ENCODE measurements at places on chromosomes 12 and 14. TPM values are rescaled to one million over a fixed set of nuclear protein-coding genes. Genes with fewer than 3 reads are reported as not detected.

DNA sequence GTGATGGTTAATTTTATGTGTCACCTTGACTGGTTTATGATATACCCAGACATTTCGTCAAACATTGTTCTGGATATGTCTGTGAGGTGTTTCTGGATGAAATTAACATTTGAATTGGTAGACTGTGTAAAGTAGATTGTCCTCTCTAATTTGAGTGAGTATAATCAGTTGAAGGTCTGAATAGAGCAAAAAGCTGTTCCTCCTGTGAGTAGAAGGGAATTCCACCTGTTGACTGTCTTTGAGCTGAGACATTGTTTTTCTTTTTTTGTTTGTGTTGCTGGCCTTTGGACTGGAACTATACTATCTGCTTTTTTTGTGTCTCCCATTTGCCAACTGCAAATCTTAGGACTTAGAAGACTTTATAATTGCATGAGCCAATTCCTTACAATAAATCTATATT, 920.9 kb upstream of the LRFN5 start:
- DNase-seq = no peak

GRCh38 chr14:22821193-22822015, 6.2 kb upstream of the SLC7A7 start:
- DNase-seq = no peak

- no peak for DNase-seq
Observed at GRCh38 chr14:83314764-83315163, 1781.1 kb upstream of the SEL1L start.

- DNase-seq = no peak
Observed at GRCh38 chr12:108888031-108888430, 8.1 kb downstream of the DAO start.

GRCh38 chr12:6884539-6884938, 11.4 kb upstream of the SPSB2 start:
- no peak for DNase-seq

- no peak for DNase-seq
Observed at GRCh38 chr14:61331992-61332657, 10.7 kb downstream of the PRKCH start.

GRCh38 chr12:69397978-69398377, 38.4 kb downstream of the YEATS4 start:
- DNase-seq = no peak

DNA sequence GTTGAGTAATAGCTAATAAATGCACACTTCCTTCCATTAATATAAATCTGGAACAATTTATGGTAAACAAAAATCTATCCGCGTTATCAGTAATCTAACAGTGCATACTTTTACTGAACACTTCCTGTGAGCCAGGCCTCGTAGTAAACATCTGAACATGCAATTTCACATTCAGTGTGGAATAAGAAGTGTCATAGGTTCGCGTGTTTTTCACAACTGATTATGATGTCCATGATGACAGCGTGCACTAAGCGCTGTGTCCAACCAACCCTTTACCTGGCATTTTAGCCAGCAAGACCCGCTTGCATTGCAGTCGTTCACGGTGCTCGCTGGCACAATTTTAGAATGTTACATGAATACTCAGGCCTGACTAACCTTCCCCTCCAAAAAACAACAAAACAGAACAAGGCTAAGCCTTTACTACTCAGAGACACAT, 2.1 kb downstream of the PNMA1 start:
- DNase-seq = no peak

DNA sequence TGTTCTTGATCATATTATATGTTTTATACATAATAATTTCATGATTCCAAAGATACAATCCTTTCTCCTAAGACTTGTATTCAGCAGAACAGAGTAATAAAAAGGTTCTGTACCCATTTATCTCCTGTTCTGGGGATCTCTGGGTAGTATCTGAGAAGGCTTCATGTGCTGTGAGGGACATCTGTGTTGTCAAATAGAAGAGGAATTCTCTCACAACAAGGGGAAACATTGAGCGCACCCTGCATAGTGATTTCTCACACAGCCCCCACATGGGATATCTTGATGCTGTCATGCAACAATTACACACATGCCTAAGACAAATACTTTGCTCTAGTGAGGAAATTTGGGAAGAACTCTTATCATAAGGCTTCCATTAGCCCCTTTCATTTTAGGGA, 101.8 kb upstream of the ATF1 start:
- DNase-seq = no peak

GRCh38 chr12:104863296-104863948, 94.7 kb downstream of the SLC41A2 start:
- no peak for DNase-seq

- no peak for DNase-seq
Observed at GRCh38 chr14:43413084-43413483, 1094.0 kb downstream of the FSCB start.

GRCh38 chr12:112937741-112938719, at the start of gene OAS3:
Gene OAS3 (plus strand): TSS chr12:112938474. CDS start chr12:112938531, 57 bp downstream.
- peak; percentile 88 for DNase-seq

DNA sequence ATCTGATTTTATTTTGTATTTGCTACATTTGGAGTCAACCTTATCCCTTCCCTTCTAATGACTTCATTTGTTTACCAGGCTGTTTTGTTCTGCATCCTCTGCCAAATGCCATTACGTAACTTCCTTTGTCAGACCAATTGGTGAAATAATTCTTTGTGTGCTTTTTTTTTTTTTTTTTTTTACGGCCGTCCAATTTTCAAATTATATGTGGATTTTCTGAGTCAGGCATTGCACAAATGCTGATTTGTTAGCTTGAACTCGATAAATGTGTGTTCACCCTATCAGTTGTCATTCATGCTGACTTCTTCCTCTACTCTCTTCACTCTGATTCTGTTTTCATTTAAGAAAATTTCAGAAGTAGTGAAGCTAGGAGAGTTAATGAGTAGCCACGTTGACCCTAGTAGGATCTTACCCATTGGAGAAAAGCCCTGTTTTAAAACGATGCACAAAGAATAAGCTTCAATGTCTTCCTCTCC, 386.2 kb downstream of the DIO2 start:
- no peak for DNase-seq

- no peak for DNase-seq
Observed at GRCh38 chr14:36315159-36315853, 5.1 kb downstream of the MBIP start.

GRCh38 chr14:50669441-50669986, 1.4 kb upstream of the SAV1 start:
- no peak for DNase-seq

The CLEC1B gene
- 0.63 TPM for total RNA-seq

The REM2 gene
- total RNA-seq = 2.9 TPM

The RAP1B gene
- 190 TPM for total RNA-seq

The DPPA3 gene
- not detected for total RNA-seq

The KRT82 gene
- total RNA-seq = not detected

The HOXC5 gene
- total RNA-seq = 1.9 TPM

The RNASE4 gene
- 53.4 TPM for total RNA-seq
